ENCODE measurements at places on chromosomes 1 and 21.

DNA sequence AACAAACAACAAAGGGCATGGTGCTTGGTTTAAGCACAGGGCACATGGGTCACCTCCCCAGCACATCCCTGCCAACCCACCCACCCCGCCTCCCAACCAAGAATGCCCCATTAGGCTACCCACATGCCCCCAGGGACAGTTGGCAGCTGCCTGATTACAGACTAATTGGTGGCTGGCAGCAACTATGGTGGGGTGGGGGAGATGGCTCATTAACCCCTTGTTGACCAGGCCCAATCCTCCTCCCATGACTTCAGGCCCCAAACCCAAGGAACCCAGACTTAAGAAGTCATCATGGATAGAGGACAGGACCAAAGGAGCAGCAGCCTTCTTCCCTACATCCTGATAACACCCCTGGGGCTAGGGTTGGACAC, 1.3 kb downstream of the RIMS3 start:
- DNase-seq: no peak

GRCh38 chr1:193310564-193310963, 124.2 kb upstream of the B3GALT2 start:
- no peak for DNase-seq

- DNase-seq: no peak
Observed at GRCh38 chr21:46626536-46626935, 8.9 kb upstream of the PRMT2 start.

DNA sequence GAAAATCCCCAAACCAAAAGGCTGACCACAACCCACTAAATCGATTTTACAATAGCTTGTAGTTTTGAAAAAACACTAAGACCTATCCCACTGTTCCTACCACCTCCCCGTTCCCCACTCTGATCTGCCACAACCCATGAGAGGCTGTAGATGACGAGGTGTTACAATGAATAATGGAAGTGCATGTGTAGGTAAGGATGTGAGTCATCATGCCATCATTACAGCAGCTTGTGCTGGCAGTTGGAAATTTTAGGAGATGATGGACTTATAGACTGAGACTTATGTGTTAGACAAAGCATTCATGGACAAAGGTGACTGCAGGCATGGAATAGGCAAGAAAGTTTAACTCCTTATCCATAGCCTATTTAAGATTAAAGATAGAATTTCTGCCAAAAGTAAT, 184.7 kb upstream of the CACYBP start:
- peak; percentile 70 for DNase-seq

- no peak for DNase-seq
Observed at GRCh38 chr21:25428537-25428936, 178.7 kb downstream of the MRPL39 start.

DNA sequence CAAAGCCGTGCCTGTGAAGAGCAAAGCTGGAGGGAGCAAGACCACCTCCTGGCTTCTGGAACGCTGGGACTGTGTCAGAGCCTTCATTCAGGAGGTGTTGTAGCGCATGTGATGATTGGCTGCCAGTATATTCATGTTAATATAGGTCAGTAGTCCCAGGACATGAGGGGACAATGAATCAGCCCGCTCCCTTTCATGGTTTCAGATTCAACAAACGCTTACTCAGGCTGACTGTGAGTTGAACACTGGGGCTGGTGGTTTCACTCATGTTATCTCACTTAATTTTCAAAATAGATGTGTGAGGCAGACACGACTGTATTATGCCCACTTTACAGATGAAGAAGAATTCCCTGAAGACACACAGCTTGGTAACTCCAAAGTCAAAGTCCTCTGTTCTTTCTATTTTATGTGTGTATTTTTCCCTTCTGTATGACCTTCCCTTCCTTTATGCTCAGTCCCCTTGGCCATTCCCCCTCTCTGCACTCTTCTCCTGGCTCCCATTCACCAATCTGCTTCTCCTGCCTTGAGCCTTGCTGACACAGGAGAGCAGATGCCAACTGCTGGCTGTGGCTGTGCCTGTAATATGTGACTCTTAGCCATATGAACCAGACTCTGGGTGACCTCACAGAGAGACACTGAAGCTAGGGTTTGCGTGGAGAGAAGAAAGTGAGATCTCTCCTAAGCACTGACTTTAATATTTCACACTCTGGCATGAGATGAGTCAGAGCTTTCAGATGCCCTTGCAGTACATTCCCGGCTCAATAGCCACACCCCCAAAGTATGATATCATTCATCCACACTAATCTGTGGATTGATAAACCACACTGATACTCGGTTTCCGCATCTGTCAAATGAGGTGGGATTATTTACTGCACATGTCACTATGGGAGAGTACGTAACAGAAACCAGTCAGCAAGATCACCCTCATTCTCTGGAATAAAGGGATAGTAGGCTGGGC, 31.4 kb upstream of the KIRREL1 start:
- DNase-seq: peak; percentile 72

DNA sequence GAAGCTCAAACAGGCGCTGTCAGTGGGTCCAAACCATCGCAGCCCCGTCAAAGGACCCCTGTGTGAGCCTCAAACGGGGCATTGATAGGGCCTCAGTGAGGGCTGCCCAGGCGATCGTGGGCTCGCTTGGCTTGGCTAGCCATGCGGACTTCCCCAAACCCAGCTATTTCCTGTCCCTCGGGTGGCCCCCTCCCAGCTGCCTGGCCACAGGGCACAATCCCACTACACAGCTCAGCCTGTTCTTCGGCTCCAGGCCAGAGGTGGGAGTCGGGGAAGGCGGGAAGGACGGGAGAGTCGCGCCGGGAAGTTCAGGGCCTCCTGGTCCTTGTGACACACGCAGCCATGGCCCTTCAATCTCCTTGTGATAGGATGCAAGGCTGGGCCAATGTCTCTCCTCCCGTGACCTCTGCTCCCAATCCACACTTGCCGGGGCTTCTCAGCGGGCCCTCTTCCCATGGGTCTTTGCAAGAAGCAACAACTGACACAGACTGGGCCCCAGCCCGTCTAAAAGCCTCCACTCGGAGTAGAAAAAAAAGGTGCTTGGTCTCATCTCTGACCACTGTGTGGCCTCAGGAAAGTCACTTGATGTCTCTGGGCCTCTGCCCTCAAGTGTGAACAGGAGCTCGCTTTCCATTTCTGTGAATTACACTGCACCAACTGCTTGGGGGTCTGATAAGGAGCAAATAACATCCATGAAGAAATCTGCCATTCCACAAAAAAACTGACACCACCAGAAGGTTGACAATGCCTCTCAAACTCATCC, 7.1 kb upstream of the MATN1 start:
- DNase-seq: no peak

DNA sequence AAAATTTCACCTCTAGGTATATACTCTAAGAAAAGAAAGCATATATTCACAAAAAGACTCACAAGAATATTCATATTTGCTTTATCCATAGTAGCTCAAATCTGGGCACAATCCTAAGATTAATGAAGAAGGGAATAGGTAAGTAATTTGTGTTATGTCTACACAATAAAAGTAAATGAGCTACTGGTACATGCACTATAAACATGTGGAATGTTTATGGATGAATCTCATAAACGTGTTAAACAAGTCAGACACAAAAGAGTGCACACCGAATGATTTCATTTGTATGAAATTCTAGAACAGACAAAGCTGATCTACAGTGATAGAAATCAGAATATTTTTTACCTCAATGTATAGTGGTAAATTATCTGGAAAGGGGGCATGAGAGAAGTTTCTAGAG, 115.3 kb upstream of the B3GALT2 start:
- no peak for DNase-seq

DNA sequence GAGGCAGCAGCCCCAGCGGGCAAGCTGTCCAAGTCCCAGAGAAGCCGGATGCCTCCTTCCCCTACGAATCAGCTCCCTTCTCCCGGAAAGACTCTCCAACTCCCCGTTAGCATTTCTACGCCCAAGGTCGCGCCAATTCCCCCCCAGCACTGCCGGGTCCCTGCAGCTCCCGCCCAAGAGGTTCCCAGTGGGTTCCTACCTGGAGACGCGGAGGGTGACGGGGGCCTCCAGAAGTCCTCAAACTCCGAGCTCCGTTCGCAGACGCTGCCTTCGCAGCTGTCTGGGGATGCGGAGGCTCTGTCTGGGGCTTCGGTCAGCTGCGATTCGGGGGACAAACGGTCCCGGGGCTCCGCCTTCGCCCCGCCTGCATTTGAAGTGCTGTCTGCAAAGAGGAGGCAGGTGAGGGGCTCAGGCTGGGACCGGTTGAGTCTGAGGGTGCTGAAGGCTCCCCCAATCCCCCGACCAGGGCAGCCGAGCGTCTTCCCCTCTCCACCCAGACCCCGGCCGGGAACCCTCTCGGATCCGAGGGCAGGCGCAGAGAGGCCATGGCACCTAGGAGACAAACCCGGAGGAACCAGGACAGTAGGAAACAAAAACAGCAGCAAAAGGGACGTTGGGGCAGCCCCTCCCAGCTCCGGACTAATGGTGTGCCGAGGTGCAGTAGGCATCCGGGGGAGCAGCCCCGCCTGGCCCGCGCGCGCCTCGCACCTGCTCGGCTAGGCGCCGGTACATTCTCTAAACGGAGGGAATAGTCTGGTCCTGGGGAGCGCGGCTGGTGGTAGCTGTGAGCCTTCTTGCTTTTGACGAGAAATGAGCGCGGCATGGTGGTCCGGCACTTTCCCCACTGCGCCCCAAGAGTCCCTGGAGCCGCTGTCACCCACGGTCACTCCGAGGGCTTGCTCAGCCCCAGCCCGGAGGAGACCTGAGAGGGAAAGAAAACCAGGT, 3.8 kb downstream of the GFI1 start:
- DNase-seq: no peak

GRCh38 chr21:45103971-45104520, 29.7 kb downstream of the ADARB1 start:
- no peak for DNase-seq

GRCh38 chr1:202586018-202586821, 124.0 kb downstream of the SYT2 start:
- peak; percentile 69 for DNase-seq

- peak; percentile 55 for DNase-seq
Observed at GRCh38 chr1:209527993-209528717, 55.4 kb upstream of the CAMK1G start.

- DNase-seq: no peak
Observed at GRCh38 chr21:22476726-22477646, 1478.8 kb downstream of the NCAM2 start.

GRCh38 chr21:34883491-34884271, 165.4 kb downstream of the RUNX1 start:
- no peak for DNase-seq

DNA sequence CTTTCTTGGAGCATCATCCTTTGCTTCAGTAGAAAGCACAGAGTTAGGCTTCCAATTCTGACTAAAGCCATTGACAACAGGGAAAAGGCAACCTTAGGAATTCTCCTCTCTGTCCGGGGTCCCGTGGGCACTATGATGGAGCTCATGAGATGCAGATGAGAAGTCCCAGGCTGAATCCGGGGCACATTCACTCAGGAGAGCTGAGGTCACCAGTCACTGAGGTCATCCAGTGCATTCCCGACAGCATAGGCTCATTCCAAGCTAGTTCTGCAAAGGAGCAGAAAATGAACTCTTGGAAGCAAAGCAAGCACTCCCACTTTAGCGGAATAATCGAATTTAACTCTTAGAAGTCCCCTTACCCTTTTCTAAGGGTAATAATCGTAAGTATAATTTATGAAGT, 6.8 kb downstream of the CR1 start:
- DNase-seq: no peak
